ENCODE measurements at places on chromosomes 7 and 10.

- no peak for DNase-seq
Observed at GRCh38 chr7:71594736-71595135, 462.8 kb downstream of the GALNT17 start.

GRCh38 chr7:128830231-128831177, at the start of gene FLNC:
FLNC (plus strand) TSS chr7:128830406; CDS start chr7:128830638, 232 bp downstream.
- peak; percentile 52 for DNase-seq

- no peak for DNase-seq
Observed at GRCh38 chr7:45978010-45978681, 57.1 kb upstream of the IGFBP3 start.

DNA sequence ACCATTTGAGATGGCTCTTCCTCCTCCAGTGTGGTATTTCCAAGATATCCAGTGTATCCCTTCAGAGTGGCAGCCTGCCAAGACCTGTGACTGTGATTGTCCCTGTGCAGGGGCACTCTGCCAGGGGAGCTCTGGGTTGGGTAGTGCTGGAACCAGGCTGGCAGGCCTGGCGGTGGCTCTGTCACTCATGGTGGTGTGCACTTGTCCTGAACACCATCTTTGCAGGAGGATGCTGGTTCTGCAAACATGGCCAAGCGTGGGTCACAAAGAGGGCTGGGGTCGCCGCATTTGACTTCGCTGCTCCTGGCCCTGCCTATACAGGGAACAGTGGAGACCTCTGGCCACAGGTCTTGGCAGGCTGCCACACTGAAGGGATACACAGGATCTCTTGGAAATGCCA, 205.2 kb downstream of the PRPF18 start:
- DNase-seq = no peak

DNA sequence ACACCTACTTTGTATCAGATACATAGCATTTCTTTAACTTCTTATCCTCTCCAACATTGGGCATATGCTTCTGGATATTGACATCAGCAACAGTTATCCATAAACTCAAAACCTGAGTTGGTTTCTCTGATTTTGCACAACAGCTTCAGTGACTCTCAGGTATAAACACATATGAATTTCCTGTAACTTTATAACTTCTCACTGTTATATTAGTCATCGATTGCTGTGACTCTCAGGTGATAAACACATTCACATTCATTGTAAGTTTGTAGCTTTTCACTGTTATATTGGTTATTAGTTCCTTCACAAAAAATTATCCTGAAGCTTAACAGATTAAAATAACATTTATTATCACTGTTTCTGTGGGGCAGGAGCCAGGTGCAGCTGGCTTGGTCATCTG, 57.0 kb downstream of the ASAH2B start:
- no peak for DNase-seq

DNA sequence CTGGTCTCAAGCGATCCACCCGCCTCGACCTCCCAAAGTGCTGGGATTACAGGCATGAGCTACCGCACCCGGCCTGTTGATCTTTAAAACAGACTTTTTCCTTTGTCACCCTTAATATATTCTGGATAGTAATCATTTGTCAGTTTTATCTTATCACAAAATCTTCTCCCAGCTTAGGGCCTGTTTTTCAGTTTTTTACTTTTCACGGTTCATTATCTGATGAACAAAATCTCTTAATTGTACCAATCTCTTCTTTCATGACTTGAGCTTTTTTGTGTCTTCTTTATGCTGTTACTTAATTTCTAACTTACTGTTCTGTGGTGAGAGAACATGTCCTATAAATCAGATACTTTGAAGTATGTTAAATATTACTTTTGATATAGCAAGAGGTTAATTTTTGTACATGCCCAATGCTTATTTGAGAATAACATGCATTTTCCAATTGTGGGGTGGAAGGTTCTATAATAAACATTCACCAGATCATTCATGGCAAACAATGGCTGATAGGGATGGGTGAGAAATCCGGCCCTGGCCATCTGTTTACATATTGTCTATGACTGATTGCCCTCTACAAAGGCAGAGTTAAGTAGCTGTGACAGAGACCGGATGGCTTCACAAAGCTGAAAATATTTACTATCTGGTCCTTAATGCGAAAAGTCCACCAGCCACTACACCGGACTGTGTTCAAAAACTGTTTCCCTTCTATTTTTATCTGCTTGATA, 5.3 kb downstream of the PAPOLB start:
- no peak for DNase-seq

DNA sequence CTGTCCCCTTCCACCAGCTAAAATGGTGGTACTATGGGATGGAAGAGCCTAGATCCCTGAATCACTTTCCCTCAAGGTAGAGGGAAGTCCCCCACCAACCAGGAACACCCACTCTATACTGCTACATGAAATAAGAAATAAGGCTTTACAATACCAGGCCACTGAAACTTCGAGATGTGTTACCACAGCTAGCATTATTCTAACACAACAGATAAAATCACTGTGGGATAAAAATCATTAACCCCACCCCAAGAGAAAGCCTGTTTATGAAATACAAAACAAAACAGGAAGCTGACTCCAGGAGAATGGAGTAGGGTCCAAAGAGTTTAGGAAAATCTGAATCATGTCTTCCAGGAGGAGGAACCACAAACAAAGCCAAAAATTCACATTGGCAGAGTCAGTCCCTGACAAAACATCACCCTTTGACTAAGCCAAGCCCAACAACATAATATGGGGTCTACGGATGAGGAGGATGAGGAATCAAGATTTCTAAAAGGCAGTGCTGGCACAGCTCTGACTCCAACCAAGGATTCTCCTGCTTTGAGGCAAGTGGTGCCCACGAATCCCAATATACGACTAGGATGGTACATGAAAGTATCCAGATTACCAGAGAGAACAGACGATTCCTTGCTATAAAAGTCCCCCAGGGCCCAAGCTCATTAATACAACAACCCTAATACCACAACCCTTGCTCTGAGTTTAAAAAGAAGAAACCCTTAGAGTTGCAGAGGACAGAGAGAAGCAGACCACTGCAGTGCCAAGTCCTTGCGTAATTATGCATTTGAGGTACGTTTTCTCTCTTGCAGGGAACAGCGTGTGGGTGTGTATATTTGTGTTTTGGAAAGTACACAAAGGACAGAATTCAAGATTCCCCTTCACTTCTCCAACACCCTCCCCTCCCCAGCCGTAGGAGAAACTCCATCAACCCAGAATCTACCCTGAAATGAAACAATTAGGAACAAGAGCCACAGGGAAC, 23.7 kb downstream of the XPNPEP1 start:
- no peak for DNase-seq

DNA sequence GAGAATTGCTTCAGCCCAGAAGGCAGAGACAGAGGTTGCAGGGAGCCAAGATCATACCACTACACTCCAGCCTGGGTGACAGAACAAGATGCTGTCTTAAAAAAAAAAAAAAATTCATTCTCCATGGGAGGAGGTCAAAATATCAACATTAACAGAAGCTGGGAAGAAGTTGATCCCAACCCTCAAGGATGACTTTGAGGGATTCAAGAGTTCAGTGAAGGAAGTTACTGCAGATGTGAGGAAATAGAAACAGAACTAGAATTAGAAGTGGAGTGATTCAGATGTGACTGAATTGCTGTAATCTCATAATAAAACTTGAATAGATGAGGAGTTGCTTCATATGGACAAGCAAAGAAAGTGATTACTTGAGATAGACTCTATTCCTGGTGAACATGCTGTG, 19.7 kb upstream of the RPEL1 start:
- no peak for DNase-seq

GRCh38 chr10:59079386-59080226, 96.8 kb upstream of the PHYHIPL start:
- no peak for DNase-seq

DNA sequence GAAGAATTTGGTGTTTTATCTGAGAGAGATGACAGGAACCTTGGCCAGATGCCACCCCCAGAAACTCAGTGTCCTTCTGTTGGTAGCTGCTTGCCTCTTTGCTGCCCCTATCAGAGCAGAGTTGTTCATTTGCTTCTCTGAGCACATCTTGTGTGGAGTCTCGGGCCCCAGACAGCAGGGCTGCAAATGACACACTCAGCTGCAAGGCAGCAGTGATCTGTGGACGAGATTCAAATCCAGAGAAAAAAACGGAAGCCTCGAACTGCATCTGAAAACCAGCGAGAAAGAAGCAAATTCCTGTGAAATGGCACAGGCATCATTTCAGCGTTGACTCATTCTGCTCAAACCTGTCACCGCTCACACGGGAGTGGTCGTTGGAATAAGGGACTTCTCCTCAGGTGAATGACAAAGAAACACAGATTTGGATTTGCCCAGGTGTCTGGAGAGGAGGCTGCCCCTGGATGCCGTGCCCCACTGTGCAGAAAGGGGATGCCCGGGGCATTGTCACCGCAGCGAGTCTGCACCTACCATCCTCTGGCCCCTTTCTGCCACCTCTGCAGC, 144.7 kb downstream of the PFKFB3 start:
- DNase-seq = no peak

DNA sequence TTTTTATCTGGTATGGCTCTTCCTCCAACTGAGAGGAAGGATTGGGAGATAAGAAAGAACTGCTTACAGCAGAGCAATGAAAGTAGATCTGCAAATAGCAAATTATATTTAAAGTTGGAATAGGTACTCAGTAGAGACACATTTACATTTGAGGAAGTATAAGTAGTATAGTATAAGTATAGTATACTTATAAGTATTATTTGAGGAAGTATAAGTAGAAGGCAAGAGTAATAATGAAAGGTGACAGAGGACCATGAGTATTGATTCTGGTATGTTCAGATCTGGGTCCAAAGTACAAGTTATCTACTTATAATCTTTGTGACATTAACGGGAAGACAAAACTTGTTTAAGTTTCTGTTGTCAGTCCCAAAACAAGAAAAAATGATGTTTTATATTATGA, 527.6 kb upstream of the SORCS1 start:
- DNase-seq = no peak

- DNase-seq = no peak
Observed at GRCh38 chr7:117937049-117937752, 64.0 kb upstream of the CTTNBP2 start.

DNA sequence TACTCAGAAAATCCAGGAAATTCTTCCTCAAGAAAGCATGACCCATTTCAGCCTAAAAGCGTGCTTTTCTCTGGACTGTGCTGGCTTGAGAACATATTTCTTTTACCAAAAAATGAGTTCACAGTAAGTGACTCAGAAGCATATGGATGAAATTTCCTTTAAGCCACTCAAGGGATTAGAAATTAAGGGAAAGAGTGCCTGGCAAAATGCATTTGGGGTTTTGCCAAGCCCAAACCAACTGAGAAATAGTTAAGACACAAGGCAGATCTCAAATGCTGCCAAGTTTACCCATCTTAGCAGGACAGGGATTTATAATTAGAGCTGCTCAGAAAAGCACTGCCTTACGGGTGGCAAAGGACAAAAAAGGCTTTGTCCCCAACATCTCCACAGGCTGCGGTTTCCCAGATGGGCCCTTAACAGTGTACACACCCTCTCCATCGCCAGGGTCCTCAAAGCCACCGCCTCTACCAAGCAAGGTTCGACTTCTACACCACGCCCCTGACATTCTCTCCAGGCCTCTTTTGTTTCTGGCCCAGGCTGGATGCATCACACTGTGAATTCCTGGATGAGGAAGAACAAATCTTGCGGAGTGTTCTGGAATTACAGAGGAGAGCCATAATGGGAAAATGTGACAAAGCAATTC, 30.1 kb upstream of the CDHR3 start:
- DNase-seq = no peak

DNA sequence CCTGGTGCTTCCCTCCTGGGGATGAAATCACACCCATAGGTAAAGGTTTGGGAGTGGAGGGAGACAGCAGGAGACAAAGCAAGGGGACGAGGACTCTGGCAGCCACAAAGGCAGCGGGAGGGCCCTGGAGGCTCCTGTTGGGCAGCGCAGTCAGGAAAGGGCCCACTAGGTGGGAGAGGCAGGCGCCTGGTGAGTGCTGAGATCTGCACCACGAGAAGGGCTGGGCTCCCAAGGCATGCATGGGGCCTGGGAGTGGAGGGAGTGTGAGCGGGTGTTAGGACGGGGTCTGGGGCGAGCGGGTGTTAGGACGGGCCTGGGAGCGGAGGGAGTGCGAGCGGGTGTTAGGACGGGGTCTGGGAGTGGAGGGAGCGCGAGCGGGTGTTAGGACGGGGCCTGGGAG, 13.0 kb downstream of the GET4 start:
- no peak for DNase-seq

GRCh38 chr7:43779045-43779812, 20.7 kb downstream of the BLVRA start:
- no peak for DNase-seq

DNA sequence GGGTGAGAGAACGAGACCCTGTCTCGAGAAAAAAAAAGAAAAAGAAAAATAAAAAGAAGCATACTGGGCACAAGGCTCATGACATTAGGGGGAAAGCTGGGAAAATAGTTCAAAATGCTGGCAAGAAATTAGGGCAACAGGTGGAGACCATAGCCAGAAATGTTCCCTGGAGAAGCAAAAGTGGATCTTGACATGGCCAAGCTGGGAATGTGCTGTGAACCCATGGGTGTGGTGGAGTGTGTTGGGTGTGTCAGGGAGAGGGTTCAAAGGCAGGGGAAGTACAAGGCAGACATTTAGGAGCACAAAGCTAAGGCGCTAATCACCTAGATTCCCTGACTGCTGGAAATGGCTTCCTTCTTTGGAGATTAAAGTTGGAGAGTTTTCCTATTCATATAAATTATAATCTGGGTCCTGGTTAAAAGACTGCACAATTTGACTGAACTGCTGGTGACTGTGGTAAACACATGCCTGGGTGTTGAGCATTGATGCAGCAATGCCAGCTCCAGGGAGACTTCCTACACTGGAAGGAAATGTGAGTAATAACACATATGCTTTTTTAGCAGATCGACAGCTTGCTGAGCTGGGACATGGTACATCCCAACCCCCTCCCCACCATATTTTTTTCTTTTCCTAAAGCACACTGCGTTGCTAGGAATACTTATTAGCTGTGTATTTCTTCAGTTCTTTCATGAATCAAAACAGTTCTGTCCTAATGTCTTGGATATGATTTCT, 70.1 kb upstream of the ARHGAP21 start:
- DNase-seq = no peak

DNA sequence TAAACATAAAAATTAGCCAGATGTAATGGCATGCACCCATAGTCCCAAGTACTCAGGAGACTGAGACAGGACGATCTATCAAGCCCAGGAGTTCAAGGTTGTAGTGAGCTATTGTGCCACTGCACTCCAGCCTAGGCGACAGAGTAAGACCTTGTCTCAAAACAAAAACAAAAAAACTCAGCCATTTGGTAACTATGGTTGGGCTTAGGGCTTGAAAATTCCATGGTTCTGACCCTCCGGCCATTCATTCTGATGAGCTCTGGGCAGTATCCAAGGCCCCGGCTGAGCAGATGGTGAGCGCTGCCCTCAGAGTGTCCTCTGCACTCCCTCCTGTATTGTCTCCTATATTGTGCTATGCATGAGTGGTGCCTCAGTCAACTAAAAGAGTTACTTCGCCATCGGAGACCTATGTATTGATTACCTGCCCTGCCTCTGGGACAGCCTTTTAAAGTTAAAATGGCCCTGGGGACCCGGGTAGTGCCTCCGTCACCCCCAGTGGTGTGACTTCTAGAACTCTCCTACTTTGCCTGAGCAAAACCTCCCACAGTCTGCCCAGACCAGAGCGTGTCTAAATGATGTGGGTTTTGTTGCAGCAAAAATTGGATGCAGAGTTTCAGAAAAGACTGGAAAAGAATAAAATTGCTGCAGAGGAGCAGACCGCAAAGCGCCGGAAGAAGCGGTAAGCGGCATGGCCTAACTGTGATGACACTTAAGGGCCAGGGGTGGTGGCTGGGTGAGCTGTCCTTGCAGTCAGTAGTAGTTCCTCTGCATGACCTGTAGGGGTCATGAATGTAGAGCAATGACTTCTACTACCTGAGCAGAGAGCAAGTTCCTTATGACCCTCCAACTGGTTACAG, 8.1 kb downstream of the PRKRIP1 start:
- DNase-seq = peak; percentile 77

- no peak for DNase-seq
Observed at GRCh38 chr10:102504179-102504975, 605 bp downstream of the SUFU start.

Data from GM20000 (cell line).